ENCODE measurements at places on chromosomes 5 and 9. TPM values are rescaled to one million over a fixed set of nuclear protein-coding genes. Genes with fewer than 3 reads are reported as not detected.

DNA sequence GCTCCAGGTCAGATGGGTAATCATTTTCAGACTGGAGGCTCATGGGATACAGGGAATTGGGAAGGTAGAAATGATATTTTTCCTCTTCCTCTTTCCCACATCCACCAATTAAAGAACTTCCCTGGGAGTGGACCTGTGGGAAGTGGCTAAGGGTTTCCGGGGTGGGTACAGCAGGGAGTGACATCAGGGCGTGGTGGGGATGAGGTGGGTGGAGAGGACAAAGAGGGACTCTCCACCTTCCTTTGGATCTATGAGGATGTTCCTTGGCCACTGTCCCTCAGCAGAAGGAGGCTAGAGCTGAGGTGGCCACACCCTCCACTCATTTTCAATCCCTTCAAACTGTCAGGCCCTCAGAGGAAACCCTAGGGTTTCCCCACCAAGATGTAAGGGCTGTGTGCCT, 54.7 kb downstream of the IRF1 start:
- DNase-seq = no peak

The STPG3 gene
- total RNA-seq = not detected

GRCh38 chr9:131801810-131802209, 61.9 kb upstream of the RAPGEF1 start:
- DNase-seq = no peak

GRCh38 chr9:112140936-112141335, 34.2 kb downstream of the SUSD1 start:
- no peak for DNase-seq

DNA sequence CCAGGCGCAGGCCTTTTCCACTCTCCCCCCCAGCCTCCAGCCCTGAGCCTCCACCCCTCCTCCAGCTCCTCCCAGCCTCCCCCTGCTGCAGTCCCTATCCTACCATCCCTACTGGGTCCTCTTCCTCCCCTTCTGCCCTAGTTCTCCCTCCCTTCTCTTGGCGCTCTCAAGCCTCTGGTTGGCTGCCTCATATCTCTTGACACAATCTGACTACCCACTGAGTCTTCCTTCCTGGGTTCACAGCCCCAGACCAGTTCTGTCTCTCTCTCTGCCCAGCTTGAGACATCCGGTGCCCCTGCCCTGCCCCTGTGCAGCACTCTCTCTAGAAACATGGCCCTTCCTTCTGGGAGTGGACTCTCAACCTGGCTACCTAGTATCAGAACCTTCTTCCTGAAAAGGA, 76.2 kb downstream of the TSPAN17 start:
- no peak for DNase-seq

The HRCT1 gene
- total RNA-seq = 23.1 TPM

GRCh38 chr5:147332658-147333057, 97.8 kb downstream of the STK32A start:
- DNase-seq = no peak

GRCh38 chr5:2566284-2566683, 185.2 kb downstream of the IRX2 start:
- no peak for DNase-seq

The PCDHGB4 gene
- 10.1 TPM for total RNA-seq

DNA sequence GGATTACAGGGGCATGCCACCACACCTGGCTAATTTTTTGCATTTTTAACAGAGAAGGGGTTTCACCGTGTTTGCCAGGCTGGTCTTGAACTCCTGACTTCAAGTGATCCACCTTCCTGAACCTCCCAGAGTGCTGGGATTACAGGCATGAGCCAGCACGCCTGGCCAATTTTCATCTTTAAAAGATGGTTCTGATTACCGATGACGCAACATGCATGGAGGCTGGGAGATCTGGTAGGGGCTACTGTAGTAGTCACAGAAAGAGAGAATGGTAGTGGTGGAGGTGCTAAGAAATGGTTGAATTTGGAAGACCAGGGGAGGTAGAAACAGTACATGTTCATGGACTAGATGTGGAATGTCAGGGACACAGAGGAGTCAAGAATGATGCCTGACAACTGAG, 22.4 kb upstream of the RETREG1 start:
- DNase-seq = no peak

The FOXD4L5 gene
- 0.45 TPM for total RNA-seq

- DNase-seq = no peak
Measured at GRCh38 chr5:159161361-159162214, 47.8 kb downstream of the RNF145 start.

The PCDHB12 gene
- 5.7 TPM for total RNA-seq

- no peak for DNase-seq
Measured at GRCh38 chr9:21399956-21400355, 9.0 kb upstream of the IFNA8 start.

DNA sequence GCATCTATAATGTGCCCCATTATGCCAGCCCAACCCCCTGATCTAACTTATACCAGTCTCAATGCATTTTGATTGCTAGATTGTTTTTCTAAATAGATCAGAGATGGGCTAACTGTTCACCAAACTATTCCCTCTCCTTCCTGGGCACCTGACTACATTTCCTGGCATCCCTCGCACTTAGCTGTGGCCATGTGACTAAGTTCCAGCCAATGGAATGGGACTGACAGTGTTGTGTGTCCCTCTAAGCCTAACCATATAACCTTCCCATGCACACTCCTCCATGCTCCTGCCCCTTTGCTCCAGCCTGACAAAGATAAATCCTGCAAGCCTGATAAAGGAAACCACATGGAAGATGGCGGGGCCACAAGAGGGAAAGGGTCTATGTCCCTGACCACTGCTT, 12.3 kb upstream of the IFNK start:
- no peak for DNase-seq

GRCh38 chr9:91818647-91819403, 131.2 kb downstream of the ROR2 start:
- no peak for DNase-seq

The IL13 gene
- total RNA-seq = not detected

DNA sequence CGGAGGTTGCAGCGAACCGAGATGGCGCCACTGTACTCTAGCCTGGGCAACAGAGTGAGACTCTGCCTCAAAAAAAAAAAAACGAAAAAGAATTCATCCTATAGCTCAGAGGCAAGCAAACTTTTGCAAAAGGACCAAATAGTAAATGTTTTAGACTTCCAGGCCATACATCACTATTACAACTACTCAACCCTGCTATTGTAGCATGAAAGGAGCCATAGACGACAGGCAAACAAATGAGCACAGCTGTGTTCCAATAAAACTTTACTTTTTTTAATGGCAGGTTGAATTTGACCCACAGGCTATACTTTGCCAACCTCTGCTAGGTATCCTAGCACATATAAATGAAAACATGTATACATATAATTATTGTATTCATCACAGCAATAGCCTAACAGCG, 58.9 kb upstream of the SLC30A5 start:
- no peak for DNase-seq

The PLPP7 gene
- total RNA-seq = 6.6 TPM

- no peak for DNase-seq
Measured at GRCh38 chr9:120944434-120944843, 17.8 kb upstream of the TRAF1 start.

The REEP2 gene
- 19.2 TPM for total RNA-seq

GRCh38 chr5:5308319-5308718, 114.2 kb upstream of the ICE1 start:
- DNase-seq = no peak

The PPP6C gene
- total RNA-seq = 47.0 TPM

DNA sequence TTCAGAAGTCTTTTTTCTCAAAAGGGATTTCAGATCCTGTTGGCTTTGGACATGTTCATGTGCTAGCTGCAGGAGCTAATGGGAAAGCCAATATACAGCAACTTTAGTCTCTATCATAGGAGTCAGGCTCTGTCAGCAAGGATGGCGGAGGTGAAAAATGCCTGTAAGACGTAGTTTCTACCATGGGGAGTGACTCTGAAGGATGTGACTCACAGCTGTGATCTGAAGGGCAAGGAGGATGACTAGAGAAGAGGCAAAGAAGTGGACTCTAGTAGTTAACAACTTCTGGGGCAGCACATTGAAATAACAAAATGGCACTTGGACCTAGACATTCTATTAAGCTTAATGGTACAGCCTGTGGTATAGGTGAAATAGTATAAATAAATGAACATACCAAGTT, 3.1 kb upstream of the NDUFS4 start:
- DNase-seq = no peak

The SLC25A46 gene
- 28.7 TPM for total RNA-seq

GRCh38 chr5:83124593-83124992, 47.2 kb downstream of the XRCC4 start:
- no peak for DNase-seq

DNA sequence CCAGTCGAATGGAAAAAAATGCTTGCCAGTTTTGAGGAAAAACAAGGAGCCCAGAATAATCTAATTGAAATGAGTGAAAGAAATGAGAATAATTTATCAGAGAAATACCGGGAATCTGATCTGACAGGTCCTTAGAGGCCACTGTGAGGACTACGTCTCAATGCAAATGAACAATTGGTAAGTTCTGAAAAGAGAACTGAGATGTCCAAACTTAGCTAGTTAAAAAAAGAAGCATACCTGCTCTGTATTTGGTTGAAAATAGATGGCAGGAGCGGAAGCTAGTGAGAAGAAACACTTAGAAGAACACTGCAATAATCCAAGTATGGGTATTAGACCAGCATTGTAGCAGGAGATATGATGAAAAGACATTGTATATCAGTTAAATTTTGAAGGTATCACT, 161.2 kb downstream of the CDH9 start:
- DNase-seq = no peak

The LRRC19 gene
- not detected for total RNA-seq

DNA sequence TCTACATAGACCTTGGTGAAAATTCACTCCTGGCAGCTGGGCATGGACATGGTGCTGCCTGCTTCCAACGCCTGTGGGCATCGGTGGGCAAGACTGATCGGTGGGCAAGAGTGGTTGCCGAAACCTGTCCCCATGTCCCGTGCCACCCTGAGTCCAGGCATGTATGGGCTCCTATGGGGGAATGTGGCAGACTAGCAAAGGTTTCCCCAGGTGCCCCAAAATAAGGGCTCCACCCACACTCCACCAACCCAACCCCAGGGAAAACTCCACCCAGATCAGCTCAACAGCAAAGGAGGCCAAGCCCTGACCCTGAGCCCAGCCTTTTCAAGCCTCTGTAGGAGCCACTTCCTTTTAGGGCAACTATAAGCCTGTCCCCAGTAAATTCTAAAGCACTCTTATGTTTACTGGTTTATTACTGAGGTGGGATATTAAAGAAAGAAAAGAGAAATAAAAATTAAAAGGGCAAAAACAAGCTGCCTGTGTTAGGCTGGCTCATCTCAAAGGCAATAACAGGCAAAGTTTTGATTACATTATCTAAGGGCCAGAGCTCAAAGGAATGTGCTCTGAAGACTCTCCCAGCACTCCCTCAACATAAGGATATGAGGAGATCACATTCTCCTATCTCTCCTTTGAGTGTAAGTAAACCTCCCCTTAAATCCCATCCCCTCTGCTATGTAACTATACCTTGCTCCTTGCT, 8.9 kb upstream of the SPATA31E1 start:
- DNase-seq = no peak

The URM1 gene
- 37.8 TPM for total RNA-seq

The DMRT1 gene
- total RNA-seq = not detected

The NR6A1 gene
- 0.42 TPM for total RNA-seq

- no peak for DNase-seq
Measured at GRCh38 chr5:39169081-39169480, 50.3 kb downstream of the FYB1 start.

GRCh38 chr9:101628173-101628572, 33.4 kb upstream of the PPP3R2 start:
- no peak for DNase-seq

- DNase-seq = no peak
Measured at GRCh38 chr5:38642189-38642911, 85.9 kb upstream of the LIFR start.

- no peak for DNase-seq
Measured at GRCh38 chr5:181054138-181054537, 14.1 kb downstream of the BTNL9 start.

- no peak for DNase-seq
Measured at GRCh38 chr9:4238522-4238921, 61.3 kb downstream of the GLIS3 start.

GRCh38 chr5:15897656-15898055, 281.9 kb downstream of the MARCHF11 start:
- DNase-seq = no peak

DNA sequence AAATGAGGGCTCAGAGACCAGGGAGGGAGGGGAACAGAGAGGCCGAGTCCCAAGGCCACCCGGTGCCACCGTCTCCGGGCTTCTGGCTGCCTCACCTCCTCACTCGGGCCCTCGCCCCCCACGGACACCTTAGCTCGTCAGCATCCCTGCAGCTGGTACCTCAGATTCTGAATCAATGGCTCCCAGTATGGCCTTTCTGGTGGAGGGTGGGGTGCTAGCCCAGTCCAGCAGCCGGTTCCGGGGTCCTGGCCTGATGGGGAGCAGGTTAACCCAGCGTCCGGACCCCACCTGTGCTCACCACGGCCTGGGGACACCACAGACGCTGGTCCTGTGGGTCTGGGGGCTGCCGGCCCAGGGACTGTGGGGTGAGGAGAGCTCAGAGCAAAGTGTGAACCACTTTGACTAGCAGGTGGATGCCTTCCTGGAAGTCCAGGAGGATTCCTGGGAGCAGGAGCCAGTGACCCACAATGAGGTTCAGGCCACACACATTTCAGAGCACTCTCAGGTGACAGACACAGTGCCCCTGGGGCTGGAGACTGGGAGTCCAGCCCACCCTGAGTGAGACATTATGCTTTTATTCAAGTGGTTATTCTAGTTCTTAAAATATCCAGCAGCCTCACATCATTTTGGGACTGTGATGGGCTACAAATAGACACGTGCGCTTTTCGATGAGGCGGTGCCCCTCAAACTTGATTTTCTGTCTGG, 53.3 kb downstream of the AHRR start:
- DNase-seq = peak; percentile 40

DNA sequence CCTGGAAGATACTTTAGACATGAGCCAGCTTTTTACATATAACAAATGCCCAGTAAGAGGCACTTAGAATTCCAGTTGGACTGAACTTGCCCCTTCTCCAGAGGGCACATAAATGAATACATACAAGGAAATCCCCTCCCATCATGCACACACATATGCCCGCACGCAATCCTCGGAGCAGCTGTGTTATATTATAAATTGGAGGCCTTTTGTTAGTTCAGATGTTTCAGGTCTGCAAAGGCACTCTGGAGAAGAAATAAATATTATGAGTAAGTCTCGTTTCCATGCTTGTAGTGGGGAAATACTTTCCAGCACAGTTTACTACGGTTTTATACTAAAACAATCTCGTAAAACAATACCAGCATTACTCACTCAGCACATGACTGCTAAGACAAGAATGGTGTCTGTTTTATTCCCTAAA, 17.6 kb upstream of the MUSK start:
- no peak for DNase-seq

Data from aorta (tissue), 5 donors.